ENCODE measurements at places on chromosomes 12 and 14. TPM values are rescaled to one million over a fixed set of nuclear protein-coding genes. Genes with fewer than 3 reads are reported as not detected.

Gene DERA
- 12.3 TPM for total RNA-seq

GRCh38 chr14:104169005-104169698 is 30.8 kb downstream of the KIF26A start:
- no peaks in the 10 kb centered on the region for H3K4me1 ChIP-seq
- no peaks in the 10 kb centered on the region for H3K36me3 ChIP-seq
- no peaks in the 10 kb centered on the region for H3K27me3 ChIP-seq
- H3K4me3 ChIP-seq = no peak overlapping the region
- no peak for DNase-seq
- H3K27ac ChIP-seq = no peak overlapping the region

DNA sequence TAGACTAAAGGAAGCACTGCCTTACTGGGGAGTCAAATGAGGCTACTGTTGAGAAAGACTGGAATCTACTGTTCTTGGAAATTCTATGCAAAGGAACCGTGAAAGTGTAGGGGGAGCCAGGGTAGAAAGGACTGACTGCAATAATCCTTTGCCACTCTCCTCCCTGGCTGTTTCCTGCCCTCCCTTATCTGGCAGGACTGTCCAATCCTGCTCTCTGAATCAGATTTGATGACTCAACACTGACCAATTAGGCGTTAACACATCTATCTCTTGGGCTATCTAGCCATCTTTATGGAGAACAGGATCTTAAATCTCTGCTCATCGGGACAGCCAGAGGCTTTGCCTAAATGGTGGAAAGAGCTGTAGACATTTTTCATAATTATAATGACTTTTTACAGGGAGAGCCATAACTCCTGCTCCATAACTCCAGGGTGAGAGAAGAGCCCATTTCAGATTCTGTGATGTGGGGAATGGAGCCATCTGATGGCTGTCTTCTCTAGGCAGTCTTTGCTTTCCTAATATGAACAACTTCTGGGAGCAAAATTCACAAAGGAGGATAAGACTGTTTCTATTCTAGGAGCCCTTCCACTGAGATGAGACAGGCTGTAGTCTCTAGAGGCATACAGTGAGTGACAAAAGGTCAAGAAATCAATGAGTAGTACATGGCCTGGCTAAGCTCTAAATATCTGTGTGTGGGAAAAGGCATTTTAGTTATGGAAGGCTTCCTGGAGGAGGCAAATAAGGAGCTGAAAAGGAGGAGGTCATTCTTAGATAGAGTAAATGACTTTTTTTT is 68.9 kb upstream of the CISTR start:
- H3K4me1 ChIP-seq = peaks cover 4% of the 10 kb centered on the region
- H3K36me3 ChIP-seq = peaks cover 9% of the 10 kb centered on the region
- H3K27me3 ChIP-seq = peaks cover 96% of the 10 kb centered on the region

- H3K4me1 ChIP-seq = peaks cover 2% of the 10 kb centered on the region
- no peaks in the 10 kb centered on the region for H3K27me3 ChIP-seq
- no peak overlapping the region for H3K4me3 ChIP-seq
- DNase-seq = no peak
- H3K36me3 ChIP-seq = peaks cover 6% of the 10 kb centered on the region
Observed at GRCh38 chr12:132021031-132021871, 71.5 kb downstream of the EP400 start.

- H3K27me3 ChIP-seq = no peaks in the 10 kb centered on the region
- peaks cover 6% of the 10 kb centered on the region for H3K36me3 ChIP-seq
- H3K27ac ChIP-seq = peak overlapping the region; percentile 76
- no peak overlapping the region for H3K4me3 ChIP-seq
Observed at GRCh38 chr14:35240231-35240630, 52.0 kb upstream of the PSMA6 start.

All from T-helper 17 cell (primary cell).